RPMI7951 (cell line): ENCODE measurements at places on chromosomes 6 and 20.

DNA sequence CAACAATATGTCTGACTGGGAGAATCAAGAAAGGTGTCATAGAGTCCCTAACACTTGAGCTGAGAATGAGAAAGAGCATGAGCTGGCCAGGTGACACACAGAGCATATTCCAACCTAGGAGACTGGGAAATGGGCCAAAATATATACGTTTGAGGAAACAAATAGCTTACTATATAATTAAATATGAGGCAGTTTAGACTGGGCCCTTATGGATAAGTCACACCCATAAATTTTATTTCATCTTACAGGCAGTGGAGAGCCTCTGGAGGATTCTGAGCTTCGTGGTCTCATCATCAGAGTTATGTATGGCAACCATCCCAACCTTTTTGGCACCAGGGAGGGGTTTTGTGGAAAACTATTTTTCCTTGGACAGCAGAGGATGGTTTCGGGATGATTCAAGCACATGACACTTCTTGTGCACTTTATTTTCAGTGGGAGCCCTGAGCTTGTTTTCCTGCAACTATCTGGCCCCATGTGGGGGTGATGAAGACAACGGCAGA, 12.9 kb upstream of the NQO2 start:
- peak; percentile 76 for DNase-seq

DNA sequence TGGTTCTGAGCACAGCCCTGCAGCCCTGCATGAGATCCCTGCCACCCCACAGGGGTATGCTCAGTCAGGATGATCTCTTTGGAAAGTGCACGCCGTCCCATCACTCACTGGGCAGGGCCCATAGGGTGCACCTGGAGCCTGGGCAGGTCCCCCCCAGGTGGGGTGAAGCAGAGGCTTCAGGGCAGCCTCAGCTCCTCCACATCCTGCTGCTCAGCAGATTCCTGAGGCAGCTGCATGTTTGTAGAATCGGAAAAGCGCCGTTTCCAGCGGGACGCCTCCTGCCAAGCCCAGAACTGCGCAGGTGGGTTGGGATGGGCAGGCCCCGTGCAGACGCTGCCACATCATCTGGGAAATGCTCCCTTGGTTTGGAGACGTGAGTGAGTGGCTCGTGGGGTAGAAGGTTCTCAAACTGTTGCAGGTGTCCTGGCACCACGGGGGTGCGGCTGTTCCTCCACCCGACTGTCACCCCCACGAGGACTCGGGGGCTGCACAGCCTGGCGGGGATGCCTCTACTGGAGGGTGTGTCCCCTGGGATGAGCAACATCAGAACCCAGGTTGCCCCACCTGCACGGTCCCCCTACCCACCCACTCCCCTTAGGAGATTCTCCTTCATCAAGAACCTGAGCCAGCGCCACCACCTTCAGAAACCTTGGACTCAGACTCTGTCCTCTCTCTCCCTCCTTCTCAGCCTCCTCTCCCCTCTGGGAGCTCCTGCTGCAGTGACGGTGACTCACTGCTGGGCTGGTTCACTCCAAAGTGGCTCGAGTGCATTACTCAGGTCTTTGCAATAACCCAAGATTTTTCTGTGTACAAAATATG, 334.1 kb downstream of the TAF4 start:
- DNase-seq, result peak; percentile 28

- DNase-seq, result no peak
Measured at GRCh38 chr6:38631186-38631783, 8.4 kb downstream of the BTBD9 start.

DNA sequence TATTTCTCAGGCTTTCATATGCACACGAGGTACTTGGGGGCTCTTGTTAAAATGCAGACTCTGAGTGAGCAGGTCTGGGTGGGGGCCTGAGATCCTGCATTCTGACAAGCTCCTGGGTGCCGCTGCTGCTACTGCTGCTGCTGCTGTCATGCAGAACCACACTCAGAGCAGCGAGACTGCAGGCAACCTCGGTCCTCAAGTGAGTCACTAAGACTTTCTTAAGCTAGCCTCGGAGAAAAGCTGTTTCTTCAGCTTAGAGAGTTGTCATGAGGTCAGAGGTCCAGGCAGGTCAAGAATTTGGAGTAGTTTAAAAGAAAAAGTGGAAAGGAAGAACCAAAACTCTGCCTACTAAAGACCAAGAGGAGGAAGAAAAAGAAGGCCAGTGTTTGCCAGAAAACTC, 92.9 kb downstream of the SPTLC3 start:
- peak; percentile 64 for DNase-seq

DNA sequence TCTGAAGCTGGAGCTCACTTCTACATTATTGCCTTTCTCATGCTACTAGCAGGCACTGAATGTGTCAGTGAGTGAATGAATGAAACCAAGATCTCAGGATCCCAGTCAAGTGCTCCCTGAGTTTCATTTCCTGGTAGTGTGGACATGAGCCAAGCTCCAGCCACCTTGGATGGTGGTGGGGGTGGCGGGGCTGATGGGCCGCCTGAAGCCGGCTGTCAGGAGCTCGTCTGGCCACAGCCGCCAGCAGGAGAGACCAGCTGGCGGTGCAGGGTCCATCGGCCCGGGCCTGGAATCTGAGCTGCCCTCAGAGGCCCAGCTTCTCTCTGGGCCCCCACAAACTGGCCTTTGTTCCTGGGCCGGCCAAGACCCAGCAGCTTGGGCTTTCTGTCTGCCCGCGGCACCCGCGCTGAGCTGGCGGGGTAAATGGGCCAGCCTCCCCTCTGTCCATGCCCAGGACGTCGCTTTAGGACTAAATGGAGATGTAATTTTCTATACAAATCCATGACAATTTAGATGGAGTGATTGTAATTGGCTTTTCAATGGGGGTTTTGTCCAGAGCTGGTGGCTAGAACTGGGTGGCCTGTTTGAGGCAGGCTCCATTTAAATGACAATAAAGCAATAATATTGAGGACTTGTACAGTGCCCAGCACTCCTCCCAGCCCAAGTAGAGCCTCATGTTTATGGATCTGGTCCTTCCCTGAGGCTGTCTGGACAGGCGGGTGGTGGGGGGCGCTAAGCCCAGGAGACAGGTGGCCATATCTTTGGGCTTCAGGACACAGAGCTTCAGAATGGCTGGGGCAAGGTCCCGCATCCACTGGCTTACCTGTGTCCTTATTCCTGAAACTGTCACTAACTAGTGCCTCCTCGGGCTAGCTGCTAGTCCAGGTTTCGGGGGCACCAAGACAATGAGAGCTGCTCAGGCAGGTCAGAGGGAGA, 43.5 kb downstream of the NOL4L start:
- no peak for DNase-seq

GRCh38 chr6:20952699-20953474, 418.6 kb downstream of the CDKAL1 start:
- DNase-seq, result peak; percentile 92

GRCh38 chr20:19886661-19887288, 128.7 kb downstream of the RIN2 start:
- DNase-seq, result no peak

DNA sequence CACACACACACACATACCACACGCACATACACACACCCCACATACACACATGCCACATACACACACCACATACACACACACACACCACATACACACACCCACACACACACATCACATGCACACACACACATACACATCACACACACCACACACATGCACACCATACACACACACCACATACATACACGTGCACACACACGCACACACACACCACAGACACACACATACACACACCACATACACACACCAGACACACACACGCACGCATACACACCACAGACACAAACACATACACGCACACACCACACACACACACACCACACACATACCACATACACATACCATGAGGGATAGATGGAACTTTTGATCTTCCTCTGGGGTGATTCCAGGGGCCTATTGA, 90.2 kb downstream of the DLGAP4 start:
- DNase-seq, result no peak

GRCh38 chr6:14333556-14334305, 216.2 kb downstream of the CD83 start:
- DNase-seq, result peak; percentile 31

DNA sequence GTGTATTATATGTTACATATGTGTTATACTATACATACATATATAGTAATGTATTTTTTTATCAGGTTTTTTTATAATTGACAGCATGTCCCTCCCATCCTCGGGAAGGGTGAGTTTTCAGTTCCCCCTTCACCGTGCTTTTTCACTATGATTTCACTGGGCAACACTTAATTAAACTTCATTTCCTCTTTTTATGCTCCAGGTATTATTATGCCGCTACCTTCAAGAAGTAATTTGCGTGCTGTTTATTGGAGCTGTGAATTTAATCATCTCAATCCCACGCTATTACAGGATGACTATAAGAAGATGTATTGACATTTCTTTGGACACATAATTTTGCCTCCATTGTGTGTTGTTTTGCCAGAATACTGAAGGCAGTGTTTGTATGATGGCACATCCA, 228.6 kb downstream of the SAMD5 start:
- DNase-seq, result no peak

DNA sequence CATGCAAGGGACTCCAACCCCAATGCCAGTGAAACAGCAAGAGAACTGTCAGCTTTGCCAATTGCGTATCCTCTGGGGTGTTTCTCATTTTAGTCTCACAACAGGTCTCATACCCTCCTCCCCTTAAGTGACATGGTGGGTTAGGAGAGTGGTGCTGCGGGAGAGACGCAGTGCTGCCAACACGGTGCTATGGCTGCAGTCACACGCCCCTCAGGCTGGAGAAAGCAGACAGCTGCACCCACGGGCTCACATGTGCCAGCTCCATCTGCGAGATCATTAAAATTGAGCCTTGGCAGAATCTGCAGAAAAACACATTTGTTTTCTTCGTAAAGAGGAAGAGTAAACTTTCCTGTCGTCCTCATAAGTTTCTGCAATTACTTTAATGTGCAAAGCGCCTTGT, 114.7 kb downstream of the ANKRD60 start:
- no peak for DNase-seq

GRCh38 chr6:68069921-68070710, 565.0 kb upstream of the ADGRB3 start:
- no peak for DNase-seq

DNA sequence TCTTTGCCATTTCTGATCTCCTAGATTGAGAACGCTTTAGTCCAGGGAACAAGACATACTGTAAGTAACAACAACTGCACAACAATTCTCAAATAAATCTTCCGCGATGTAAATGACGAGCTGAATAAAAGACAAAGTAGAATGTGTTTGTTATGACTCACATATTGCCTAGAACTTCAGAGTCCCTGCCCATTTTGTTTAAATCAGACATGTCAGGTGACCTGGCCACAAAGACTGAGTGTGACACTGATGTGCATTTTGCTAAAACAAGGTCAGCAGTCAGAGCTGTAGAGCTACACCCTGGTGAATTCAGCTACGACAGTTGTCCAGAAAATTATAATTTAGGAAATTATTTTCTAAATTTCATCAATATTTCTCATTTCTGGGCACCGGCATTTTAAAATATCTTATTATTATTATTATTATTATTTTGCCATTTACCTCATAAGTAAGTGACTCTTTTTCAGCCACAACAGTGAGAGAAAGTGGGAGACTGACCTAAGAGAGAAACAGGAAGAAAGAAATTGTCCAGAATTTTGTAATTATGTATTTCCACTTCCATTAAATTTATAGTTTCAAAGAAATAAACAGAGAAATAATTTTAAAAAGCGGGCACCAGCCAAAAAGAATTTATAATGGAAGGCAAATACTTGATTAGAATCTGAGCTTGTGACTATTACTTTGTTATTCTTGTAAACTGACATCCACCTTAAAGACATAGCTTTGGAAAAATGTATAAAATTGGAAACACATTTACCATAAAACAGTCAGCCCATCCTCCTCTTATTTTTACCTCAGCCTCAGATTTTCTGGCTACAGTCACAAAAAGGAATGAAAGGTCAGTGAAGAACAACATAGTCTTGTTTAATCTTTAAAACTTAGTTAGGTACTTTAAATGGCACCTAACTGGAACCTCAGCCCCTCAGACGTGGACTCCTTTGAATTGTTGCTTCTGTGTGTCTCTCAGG, 157.0 kb upstream of the CITED2 start:
- DNase-seq, result peak; percentile 73

DNA sequence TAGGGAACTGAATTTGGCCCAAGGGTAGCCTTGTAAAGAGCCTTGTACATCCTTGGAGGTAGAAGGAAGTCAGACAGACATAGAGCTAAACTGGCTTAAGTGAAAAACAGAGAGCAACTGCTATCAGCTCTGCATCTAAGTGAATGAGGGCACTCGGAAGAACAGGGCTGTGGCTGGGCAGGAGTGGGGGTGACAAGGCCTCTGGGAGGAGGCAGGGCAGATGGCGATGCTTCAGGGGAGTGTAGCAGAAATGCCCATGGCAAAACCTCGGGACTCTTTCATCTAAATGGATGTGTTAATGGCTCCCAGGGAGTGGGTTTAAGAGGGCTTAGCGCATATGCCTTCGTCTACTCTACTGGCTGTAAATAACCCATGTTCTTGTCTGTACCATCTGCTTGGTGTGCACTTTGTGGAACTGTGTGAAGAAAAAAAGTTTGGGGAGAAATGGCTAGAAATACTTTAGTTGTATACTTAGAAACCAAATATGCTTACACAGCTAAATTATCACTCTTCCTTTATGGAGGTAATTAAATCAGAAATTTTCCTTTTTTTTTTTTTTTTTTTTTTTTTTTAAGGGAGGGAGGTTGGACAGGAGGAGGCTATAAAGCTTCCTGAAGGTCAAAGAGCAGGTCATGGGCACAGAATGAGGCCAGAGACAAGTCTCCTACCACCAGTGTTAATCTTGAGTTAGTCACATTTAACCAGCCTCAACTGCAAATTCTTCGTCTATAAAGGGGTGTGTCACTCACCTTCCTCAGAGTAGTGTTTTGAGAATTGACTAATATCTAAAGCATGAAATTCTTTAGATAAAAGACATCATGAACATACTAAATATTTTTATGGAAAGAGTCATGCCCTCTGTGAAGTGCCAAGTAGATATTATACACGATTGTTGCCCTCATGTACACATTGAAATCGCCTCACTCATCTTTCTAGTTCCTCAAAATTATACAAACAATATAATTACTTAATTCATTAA, 60.9 kb downstream of the FYN start:
- no peak for DNase-seq
